Foreskin fibroblast (primary cell): ENCODE measurements at places on chromosomes 3 and 15.

DNA sequence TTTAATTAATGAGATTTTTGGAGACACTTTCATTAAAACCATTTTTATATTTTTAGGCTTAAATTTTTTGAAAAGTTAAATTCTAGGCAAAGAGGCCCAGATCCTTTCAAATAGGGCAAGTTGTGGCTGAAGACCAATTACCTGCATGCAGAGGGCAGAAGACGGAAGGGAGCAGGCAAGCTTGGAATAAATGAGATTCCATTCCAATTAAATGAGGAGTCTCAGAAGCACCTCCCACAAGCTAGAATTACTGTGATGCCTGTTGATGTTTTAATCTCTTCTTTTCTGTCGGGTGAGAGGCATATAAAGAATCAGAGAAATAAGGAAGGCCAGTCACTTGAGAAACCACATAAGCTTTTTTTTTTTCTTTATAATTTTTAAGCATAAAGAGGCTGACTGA lies 46.8 kb downstream of the KBTBD8 start:
- DNase-seq: no peak

DNA sequence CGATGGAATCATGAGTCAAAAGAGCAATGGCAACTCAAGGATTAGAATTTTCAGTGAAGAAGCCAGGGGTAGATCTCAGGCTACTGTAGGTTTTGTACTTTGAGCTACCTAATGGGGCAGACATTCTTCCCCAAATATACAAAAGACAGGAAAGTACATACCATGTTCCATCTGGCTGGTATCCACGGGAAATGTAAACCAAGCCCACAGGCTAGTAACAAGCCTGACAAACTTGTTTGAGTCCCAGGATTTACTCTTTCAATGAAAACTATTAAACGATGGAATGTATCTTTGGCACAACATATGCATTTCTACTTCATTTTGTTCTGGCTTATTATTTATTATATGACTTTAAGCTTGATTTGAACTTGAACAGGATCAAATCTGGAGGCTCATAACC lies 44.2 kb upstream of the GOLIM4 start:
- no peak for DNase-seq

- DNase-seq: no peak
Observed at GRCh38 chr3:138440121-138440521, 5.7 kb downstream of the ESYT3 start.

GRCh38 chr3:12222775-12223485 lies 64.2 kb upstream of the TIMP4 start:
- DNase-seq: peak; percentile 80

DNA sequence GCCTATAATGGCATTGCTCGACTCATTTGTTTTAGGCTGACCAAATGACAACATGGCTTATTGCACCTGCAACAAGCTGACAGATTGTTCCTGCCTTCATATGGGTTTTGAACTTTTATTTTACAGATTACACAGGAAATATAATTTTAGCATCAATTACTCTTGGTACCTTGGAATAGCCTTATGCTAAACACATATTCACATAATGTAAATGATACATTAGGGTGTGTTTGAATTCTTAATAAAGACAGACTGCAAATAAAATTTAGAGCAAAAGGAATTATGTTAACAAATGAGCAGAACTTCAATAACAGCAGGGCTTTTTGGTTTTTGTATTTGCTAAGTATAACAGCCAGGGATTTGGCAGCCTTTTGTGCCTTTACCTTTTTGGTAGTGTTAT lies 51.9 kb upstream of the TMC3 start:
- DNase-seq: no peak

DNA sequence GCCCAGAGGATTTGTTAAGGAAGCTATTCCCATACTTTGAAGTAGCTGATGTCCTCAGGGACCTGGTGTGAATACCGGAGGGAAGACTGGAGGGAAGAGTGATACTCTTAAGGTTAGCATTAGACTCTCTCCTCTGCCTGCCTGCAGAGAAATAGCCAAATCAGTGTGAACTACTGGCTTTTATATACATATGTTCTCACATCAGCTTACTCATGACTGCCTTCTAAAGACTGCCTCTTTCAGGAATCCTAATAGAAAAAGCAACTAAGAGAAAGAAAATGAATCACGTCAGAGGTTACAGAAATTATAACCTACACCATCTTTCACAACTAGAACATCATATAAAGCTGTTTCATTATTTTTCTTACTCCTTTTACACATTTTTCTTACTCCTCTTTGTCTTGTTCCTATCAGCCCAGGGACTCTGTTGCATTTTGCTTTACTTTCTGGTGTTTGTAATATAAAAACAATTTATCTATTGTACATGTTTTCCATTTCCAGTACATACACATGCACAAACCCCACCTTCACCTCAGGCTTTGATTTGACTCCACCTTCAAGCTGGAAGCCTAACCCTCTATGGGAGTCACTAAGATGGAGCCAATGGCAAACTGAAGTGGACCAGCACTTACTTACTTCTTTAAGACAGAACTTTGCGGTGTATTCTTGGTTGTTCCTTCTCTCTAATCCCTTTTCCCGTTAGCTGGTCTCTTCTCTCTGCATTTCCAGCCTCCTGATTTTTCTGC lies 257.7 kb upstream of the UBE2E1 start:
- peak; percentile 4 for DNase-seq
